Ecto neural progenitor cell (in vitro differentiated cells): ENCODE measurements at places on chromosomes 3 and 15.

DNA sequence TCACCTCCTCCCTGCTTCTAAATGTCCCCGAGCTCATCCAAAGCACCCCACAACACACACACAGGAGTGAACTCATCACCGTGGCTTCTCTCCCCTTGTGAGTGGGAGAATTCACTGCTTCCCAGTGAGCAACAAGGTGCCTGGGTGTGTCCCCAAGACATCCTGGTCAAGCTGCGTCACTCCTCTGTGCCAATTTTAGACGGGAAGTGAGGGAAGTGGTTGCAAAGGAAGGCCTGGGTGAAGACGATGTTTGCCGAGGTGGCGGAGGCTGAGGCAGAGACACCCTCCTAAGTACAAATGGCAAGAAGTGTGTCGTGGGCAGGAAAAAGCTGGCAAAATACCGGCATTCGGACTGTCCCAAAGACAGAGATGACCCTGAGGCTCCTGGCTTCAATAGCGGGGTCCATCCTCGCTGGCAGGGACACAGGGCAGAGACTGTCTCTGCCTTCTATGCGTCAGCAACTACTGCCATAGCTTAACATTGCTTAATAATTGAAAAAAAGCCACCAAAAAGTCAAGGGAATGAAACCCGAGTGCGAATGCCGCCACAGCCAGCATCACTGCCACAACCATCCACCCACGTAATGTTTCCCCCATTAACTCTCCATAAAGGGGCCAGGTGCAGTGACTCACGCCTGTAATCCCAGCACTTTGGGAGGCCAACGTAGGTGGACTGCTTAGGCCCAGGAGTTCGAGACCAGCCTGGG, 72.8 kb downstream of the VGLL4 start:
- no peak for DNase-seq

- DNase-seq, result no peak
These were observed 575.4 kb upstream of the ALCAM start for GRCh38 chr3:104791331-104791730.

GRCh38 chr3:13748276-13748879, 131.5 kb downstream of the WNT7A start:
- DNase-seq, result no peak

DNA sequence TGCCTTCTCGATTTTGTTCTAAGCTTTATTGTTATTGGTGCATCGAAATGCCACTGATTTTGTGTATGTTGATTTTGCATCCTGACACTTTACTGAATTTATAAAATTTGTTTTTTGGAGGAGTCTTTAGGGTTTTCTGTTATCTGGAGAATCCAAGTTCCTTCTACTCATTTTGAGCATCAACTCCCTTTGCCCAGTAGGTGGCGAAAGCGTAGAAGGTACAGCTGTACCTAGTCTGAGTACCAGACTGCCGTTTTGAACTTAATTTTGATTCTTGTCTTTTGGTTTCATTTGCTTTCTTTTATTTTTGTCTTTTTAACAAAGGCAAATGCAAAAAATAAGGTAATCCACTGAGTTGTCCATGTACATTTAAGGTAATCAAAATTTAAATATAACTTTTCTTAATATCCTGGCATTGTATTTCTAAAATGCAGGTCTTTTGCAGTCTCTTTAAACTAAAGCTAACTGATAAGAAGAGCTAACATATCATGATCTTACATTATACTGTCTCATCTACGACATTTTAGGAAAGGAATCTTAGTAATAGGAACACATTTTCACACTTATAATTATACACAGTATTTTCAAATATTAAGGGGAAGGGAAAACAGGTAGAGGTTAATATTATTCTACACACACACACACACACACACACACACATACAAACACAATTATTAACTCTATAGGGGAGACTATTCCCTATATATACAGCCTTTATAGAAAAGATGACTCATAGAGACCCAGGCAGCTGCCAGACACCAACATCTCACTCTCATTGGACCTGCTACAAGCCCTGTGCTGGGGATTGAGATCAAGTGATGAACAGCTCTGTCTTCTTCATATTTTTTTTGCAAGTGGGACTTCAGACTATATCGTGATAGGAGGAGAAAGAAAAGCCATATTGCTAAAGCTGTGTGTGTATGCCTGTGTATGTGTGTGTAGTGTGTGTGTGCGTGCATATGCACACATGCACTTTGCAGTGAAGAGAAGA, 71.8 kb downstream of the SYNPR start:
- no peak for DNase-seq

DNA sequence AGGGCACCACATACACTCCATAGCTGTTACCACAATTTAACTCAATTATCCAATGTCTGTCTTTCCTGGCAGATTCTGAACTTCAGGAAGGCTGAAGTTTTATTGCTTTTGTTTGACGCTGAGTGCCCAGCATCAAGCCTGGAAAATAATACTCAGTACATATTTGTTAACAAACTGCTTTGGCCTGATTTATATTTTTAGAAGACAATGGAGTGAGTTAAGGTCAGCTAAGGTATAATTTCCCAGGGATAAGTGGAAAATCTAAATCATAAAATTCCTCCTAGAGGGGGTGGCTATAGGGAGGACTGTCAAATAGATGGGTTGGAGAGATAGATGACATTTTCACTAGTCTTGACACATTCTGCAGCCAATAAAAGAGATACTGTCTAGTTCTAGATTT, 659.4 kb upstream of the ADAMTS9 start:
- DNase-seq, result no peak

GRCh38 chr3:8336456-8336855, 165.2 kb upstream of the LMCD1 start:
- no peak for DNase-seq

GRCh38 chr3:30473374-30474051, 132.9 kb upstream of the TGFBR2 start:
- no peak for DNase-seq

DNA sequence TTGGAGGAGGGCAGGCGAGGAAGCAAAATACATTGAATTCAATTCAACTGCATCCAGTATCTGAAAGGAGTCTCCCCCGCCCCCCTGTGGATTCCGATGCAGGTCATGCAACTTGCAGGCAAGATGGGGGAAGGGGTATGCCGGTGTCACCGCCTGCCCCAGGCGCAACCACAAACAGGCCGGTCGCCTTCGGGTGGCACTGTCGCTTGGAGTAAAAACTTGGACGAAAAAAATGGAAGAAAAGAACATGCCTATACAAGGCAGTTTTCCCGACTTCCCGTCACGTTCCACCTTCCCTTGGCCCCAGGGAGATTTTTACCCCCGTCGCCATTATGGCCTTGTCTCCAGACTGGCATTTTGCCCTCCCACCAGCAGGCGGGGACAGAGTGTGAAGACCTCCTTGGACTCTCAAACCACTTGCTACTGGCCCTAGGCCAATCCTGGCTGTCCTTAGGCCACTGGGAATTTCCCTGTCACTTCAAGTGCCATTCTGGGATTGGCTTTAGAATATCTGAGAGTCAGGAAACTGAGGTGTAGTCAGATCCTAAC, 1.6 kb upstream of the NTRK3 start:
- peak; percentile 84 for DNase-seq

- DNase-seq, result no peak
These were observed 20.8 kb downstream of the MUC4 start for GRCh38 chr3:195790901-195791300.

DNA sequence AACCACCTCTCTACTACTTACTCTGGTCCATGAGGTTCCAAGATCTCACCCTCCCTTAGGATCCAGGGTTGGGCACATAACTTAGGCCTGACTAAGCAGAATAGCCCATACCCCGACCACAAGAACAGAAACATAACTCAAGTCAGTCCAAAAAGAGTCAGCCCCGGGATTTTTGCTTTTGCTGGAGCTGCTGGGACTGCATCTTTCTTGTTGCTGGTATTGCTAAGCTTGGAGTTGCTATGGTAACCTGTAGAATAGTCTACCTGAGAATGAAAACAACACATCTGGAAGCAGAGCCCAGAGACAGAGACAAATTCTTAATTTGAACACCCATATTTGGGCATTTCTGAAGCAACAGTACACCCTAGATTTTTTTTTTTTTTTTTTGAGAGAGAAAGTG, 6.5 kb downstream of the RUBCN start:
- DNase-seq, result no peak
